ENCODE measurements at places on chromosomes 7 and 10.
A peak's percentile ranks its signal among the peaks of the same experiment; 100 is the strongest.

GRCh38 chr10:111973306-111973705 lies 210.3 kb downstream of the GPAM start:
- DNase-seq: no peak
- H3K4me1 ChIP-seq: no peaks in the 10 kb centered on the region
- H3K27ac ChIP-seq: no peak overlapping the region
- H3K4me3 ChIP-seq: no peak overlapping the region

GRCh38 chr10:132154440-132154839 lies 32.3 kb upstream of the DPYSL4 start:
- H3K4me3 ChIP-seq: no peak overlapping the region
- H3K27ac ChIP-seq: no peak overlapping the region
- no peaks in the 10 kb centered on the region for H3K4me1 ChIP-seq
- no peak for DNase-seq
- no peaks in the 10 kb centered on the region for H3K36me3 ChIP-seq

DNA sequence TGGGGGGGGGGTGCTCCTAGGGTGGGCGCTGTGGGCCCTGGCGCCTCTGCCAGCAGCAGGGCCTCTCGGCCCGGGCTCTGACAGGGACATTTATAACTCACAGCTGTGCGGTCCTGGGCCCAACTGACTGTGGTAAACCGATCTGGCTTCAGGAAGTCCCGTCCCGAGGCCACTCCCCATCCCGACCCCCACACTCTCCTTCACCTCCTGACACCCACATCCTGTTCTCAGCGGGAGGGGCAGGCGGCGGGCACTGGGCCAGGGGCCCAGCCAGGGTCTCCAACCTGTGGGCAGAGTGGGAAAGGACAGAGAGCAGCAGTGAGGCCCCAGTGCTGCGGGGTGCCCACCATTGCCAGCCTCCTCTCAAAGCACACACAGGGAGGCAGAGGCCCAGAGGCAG lies 69.1 kb downstream of the ZMIZ1 start:
- H3K27me3 ChIP-seq: no peaks in the 10 kb centered on the region
- no peaks in the 10 kb centered on the region for H3K36me3 ChIP-seq
- no peak overlapping the region for H3K4me3 ChIP-seq
- DNase-seq: no peak
- peaks cover 32% of the 10 kb centered on the region for H3K4me1 ChIP-seq

GRCh38 chr7:56287429-56288138 lies 171.4 kb upstream of the NUPR2 start:
- H3K27me3 ChIP-seq: no peaks in the 10 kb centered on the region
- no peak overlapping the region for H3K27ac ChIP-seq
- H3K4me1 ChIP-seq: no peaks in the 10 kb centered on the region
- H3K4me3 ChIP-seq: no peak overlapping the region

DNA sequence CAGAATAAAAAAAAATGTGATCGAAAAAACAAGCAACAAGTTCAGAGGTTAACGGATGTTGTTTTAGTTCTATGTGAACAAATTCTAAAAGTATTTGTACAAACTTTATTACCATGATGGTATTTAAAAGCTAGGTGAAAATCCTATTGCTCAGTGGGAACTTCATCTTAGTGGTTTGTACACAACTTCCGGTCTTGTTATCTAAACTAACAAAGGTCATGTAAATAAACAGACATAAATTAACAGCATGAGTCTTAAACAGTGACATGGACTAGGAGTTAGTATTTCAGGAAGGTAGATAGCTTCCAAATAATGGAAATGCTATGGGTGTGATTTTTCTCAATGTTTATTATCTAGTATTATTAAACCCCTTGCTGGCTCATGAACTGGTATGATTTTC lies 83.8 kb downstream of the SPAG6 start:
- H3K4me1 ChIP-seq: peaks cover 16% of the 10 kb centered on the region
- no peak overlapping the region for H3K4me3 ChIP-seq
- DNase-seq: no peak
- no peak overlapping the region for H3K27ac ChIP-seq
- H3K36me3 ChIP-seq: no peaks in the 10 kb centered on the region

GRCh38 chr7:46492466-46492865 lies 571.4 kb upstream of the IGFBP3 start:
- no peaks in the 10 kb centered on the region for H3K4me1 ChIP-seq
- no peak for DNase-seq
- no peaks in the 10 kb centered on the region for H3K27me3 ChIP-seq
- no peak overlapping the region for H3K27ac ChIP-seq
- H3K36me3 ChIP-seq: no peaks in the 10 kb centered on the region
- no peak overlapping the region for H3K4me3 ChIP-seq

DNA sequence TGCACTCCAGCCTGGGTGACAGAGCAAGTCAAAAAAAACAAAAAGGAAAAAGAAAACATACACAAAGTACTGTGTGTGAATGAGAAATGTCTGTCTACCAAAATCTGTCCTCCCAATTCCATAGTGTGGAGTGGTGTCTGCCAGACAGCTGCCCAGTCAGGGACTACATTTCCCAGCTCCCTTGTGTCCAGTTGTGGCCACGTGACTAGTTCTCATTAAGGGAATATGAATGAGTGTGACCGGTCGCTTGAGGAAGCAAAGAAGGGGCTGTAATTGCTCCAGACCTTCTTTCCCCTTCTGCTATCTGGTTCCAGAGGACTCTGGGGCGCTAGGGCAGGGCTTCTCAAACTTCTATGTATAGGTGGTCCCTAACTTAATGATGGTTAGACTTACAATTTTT lies 204.1 kb downstream of the PHTF2 start:
- no peaks in the 10 kb centered on the region for H3K4me1 ChIP-seq
- H3K36me3 ChIP-seq: no peaks in the 10 kb centered on the region
- no peak overlapping the region for H3K4me3 ChIP-seq
- H3K27me3 ChIP-seq: no peaks in the 10 kb centered on the region

GRCh38 chr7:2913760-2914387 lies 69.8 kb upstream of the GNA12 start:
- no peak overlapping the region for H3K27ac ChIP-seq
- DNase-seq: no peak
- H3K4me1 ChIP-seq: no peaks in the 10 kb centered on the region
- no peaks in the 10 kb centered on the region for H3K36me3 ChIP-seq
- H3K27me3 ChIP-seq: no peaks in the 10 kb centered on the region
- H3K4me3 ChIP-seq: no peak overlapping the region

- H3K27me3 ChIP-seq: no peaks in the 10 kb centered on the region
- no peak overlapping the region for H3K4me3 ChIP-seq
- no peaks in the 10 kb centered on the region for H3K36me3 ChIP-seq
- H3K27ac ChIP-seq: no peak overlapping the region
Measured at GRCh38 chr7:108660465-108660864, 90.8 kb downstream of the DNAJB9 start.

DNA sequence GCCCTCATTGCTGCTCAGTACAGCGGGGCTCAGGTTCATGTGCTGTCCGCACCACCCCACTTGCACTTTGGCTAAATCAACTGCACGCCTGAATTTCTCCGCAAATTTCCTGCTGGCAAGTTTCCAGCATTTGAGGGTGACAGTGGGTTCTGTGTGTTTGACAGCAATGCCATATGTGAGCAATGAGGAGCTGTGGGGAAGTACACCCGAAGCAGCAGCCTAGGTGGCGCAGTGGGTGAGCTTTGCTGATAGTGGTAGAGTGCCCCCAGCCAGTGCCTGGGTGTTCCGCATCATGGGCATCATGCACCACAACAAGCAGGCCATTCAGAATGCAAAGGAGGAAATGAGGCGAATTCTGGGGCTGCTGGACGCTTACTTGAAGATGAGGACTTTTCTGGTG lies 103.9 kb upstream of the POT1 start:
- H3K27me3 ChIP-seq: no peaks in the 10 kb centered on the region
- peak; percentile 18 for DNase-seq
- H3K27ac ChIP-seq: no peak overlapping the region

DNA sequence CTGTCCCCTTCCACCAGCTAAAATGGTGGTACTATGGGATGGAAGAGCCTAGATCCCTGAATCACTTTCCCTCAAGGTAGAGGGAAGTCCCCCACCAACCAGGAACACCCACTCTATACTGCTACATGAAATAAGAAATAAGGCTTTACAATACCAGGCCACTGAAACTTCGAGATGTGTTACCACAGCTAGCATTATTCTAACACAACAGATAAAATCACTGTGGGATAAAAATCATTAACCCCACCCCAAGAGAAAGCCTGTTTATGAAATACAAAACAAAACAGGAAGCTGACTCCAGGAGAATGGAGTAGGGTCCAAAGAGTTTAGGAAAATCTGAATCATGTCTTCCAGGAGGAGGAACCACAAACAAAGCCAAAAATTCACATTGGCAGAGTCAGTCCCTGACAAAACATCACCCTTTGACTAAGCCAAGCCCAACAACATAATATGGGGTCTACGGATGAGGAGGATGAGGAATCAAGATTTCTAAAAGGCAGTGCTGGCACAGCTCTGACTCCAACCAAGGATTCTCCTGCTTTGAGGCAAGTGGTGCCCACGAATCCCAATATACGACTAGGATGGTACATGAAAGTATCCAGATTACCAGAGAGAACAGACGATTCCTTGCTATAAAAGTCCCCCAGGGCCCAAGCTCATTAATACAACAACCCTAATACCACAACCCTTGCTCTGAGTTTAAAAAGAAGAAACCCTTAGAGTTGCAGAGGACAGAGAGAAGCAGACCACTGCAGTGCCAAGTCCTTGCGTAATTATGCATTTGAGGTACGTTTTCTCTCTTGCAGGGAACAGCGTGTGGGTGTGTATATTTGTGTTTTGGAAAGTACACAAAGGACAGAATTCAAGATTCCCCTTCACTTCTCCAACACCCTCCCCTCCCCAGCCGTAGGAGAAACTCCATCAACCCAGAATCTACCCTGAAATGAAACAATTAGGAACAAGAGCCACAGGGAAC lies 23.7 kb downstream of the XPNPEP1 start:
- H3K36me3 ChIP-seq: peaks cover 3% of the 10 kb centered on the region
- H3K4me1 ChIP-seq: no peaks in the 10 kb centered on the region
- no peak for DNase-seq
- no peaks in the 10 kb centered on the region for H3K27me3 ChIP-seq

DNA sequence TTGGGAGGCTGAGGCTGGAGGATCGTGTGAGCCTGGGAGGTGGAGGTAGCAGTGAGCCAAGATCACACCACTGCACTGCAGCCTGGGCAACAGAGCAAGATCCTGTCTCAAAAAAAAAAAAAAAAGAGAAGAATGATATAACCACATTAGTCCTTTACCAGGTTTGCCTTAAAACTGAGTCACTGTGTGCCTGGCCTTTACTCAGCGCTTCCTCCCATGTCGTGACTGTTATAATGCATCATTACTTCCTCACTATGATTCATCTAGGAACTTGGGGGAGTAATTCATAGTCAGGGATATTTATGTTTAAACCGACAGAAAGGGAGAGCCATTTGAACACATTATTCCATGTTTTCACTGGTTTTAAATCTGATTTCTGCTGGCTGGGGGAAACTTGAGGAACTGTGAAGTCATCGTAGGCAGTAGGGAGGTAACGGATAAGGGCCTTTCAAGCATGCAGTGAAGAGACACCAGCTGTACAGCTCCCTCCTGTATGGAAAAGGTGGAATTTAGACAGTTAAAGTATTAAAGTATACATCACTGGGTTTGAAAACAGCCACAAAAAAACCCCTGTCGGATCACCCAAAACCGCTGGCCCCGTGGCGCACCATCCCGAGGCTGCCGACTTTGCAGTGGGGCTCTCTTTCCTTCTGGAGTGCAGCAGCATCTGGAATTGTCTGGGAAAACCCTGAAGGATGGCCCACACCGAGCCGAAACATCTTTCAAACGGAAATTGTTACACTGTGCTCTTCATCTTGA lies 119.8 kb downstream of the NKX6-2 start:
- H3K36me3 ChIP-seq: no peaks in the 10 kb centered on the region
- H3K4me3 ChIP-seq: no peak overlapping the region
- no peaks in the 10 kb centered on the region for H3K27me3 ChIP-seq
- H3K4me1 ChIP-seq: no peaks in the 10 kb centered on the region

GRCh38 chr10:112375721-112376395 lies 1.9 kb downstream of the ACSL5 start:
- H3K4me3 ChIP-seq: no peak overlapping the region
- no peak overlapping the region for H3K27ac ChIP-seq
- H3K27me3 ChIP-seq: no peaks in the 10 kb centered on the region
- H3K36me3 ChIP-seq: no peaks in the 10 kb centered on the region
- no peak for DNase-seq

GRCh38 chr10:70566515-70567290 lies 35.8 kb downstream of the PRF1 start:
- H3K36me3 ChIP-seq: no peaks in the 10 kb centered on the region
- no peak overlapping the region for H3K4me3 ChIP-seq
- H3K27me3 ChIP-seq: no peaks in the 10 kb centered on the region
- no peaks in the 10 kb centered on the region for H3K4me1 ChIP-seq
- no peak for DNase-seq
- H3K27ac ChIP-seq: no peak overlapping the region

GRCh38 chr10:52567247-52567580 lies 205.4 kb downstream of the MBL2 start:
- no peak overlapping the region for H3K4me3 ChIP-seq
- no peak for DNase-seq
- H3K27ac ChIP-seq: no peak overlapping the region
- no peaks in the 10 kb centered on the region for H3K36me3 ChIP-seq
- no peaks in the 10 kb centered on the region for H3K4me1 ChIP-seq
- H3K27me3 ChIP-seq: no peaks in the 10 kb centered on the region

DNA sequence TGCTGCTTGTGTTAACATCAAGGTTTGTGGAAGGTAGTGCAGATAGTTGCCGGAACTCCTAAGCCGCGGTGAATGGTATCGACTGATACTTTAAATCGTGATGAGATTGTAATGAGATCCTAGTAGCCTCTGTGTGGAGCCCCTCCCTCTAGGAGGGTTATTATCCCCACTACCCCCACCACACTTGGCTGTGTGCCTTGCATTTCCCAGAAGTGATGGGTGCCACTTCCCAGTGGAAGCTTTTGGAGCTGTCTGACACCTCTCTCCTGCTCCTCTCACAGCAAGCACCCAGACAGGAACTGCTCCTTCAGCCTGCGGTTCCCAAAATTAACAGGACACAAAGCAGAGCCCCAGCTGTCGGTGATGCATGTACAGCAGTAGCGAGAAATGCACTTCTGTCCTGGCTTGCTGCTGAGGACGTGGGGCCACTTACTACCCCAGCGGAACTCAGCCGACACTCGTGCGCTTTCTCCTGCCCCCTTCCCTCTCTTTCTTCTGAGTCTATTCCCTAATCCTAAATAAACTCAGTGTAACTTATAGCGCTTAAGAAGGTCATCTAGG lies 52.5 kb downstream of the PRKAG2 start:
- H3K36me3 ChIP-seq: no peaks in the 10 kb centered on the region
- no peak overlapping the region for H3K27ac ChIP-seq
- H3K4me3 ChIP-seq: no peak overlapping the region
- no peaks in the 10 kb centered on the region for H3K27me3 ChIP-seq
- no peaks in the 10 kb centered on the region for H3K4me1 ChIP-seq
- no peak for DNase-seq

All from GM23338 (cell line).